ENCODE measurements at places on chromosomes 3 and 15.

- no peak for DNase-seq
Observed at GRCh38 chr3:36736301-36736700, 28.1 kb downstream of the DCLK3 start.

DNA sequence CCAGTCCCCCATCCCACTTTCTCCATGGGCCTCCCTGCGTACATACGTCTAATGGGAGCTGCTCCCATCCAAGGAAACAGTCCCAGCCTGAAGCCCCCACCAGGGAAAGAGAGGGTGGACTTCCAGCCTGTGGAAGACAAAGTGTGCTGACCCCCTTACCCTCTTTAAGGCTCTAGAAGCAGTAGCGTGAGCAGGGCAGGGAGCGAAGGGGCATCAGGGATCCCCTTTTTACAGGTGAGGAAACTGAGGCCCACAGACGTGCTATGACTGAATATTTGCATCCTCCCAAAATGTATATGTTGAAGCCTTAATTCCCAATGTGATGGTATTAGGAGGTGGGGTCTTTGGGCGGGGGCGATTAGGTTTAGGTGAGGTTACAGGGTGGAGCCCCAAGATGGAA lies 83.4 kb downstream of the TOP2B start:
- DNase-seq: no peak

DNA sequence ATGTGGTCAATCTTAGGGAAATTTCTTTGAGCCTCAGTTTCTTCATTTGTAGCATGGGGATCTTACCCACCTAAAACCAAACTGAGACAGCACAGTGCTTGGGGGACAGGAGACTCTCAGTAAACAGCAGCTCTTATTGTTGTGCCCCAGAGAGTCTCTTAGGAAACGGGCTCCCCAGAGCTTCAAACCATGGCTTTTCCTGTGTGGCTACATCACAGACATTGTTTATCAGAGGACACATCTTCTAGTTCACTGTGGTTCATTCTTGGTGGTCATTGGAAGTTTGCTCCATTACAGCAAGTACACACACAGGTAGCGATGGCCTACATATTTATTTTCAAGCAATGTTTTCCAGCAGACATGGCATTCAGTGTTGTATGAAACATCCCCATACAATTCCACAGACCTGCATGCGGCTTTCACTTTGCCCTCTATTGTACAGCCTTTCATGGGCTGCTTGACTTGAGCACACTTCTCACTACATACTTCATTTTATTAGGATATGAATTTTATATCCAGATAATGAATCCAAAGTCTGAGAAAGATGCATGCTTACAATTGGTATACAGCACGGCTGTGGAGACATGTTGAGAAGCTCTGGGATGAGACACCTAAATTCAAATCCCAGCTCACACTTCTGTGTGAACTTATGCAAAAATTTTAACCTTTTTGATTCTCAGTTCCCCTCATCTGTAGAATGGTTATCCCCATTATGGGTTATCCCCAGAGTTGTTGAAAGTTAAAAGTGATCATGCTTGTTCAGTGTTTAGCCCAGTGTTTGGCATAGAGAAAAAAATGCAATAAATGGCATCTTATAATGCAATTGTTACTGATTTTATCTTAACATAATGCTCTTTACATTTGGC lies 84.8 kb upstream of the ICE2 start:
- DNase-seq: no peak

DNA sequence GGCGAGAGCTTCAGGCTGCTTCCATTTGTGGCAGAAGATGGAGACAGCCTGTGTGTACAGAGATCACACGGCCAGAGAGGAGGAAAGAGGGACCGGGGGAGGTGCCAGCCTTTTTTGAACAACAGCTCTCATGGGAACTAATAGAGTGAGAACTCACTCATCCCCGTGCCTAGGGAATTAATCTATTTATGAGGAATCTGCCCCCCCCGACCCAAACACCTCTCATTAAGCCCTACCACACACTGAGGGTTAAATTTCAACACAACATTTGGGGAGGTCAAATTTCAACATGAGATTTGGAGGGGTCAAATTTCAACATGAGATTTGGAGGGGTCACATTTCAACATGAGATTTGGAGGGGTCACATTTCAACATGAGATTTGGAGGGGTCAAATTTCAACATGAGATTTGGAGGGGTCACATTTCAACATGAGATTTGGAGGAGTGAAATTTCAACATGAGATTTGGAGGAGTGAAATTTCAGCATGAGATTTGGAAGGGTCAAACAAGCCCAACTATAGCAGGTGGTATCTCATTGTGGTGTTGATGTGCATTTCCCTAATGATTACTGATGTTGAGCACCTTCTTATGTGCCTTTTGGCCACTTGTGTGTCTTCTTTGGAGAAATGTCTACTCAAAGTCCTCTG lies 20.6 kb upstream of the RFTN1 start:
- DNase-seq: no peak

- peak; percentile 90 for DNase-seq
Observed at GRCh38 chr3:12954891-12955650, 113.7 kb upstream of the RPL32 start.

- no peak for DNase-seq
Observed at GRCh38 chr3:196749125-196749524, 9.5 kb downstream of the PAK2 start.

- no peak for DNase-seq
Observed at GRCh38 chr3:143328451-143328850, 208.9 kb downstream of the CHST2 start.

- no peak for DNase-seq
Observed at GRCh38 chr3:123899300-123899865, 15.3 kb upstream of the MYLK start.

DNA sequence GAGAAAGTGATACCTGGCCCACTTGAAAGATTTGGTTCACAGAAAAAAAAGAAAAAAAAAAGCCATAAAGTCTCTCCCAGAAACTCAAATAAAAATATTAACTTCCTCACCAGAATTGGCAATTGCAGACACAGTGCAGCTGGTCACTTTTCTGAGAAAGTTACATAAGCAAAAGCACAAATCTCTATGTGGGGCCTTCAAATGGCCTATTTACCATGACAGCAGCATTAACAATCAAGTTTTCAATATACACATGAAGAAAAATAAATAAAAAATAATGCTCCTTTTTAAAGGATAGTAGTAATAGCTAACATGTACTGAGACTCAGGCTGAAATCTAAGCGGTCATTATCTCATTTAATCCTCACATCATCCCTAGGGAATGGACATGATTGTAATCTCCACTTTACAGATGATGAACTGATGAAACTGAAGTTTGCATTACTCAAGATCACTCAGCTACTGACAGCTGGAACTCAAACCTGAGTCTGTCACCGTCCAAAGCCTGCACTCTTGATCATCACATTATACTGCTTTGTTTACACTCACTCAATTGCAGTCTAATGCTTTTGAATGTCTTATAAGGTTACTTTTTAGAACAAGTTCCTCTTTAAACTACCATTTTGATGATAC lies 3.3 kb downstream of the NPTN start:
- DNase-seq: peak; percentile 31

DNA sequence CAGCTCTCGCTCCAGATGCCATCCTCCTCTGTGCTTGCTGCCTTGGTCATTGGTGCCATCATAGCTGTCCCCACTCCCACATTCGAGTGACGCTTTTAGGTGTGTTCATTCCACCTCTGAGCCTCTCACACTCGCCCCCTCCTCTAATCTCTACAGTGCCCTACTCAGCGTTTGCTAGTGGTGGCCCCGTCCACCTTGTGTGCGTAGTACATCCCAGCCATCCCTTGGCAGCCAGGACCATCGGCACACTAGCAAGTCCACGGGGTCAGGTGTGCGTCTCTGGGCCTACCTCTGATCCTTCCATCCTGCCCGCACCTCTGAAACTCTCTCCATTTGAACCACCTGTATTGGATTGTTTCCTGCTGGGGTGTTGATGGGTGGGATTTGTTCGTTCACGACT lies 54.2 kb upstream of the RGMA start:
- no peak for DNase-seq

GRCh38 chr3:49745986-49746385 lies 22.2 kb upstream of the GMPPB start:
- DNase-seq: no peak

GRCh38 chr3:48367201-48367600 lies 4.8 kb upstream of the FBXW12 start:
- no peak for DNase-seq

Data from NB4 (cell line).